ENCODE measurements at places on chromosomes 5 and 9. TPM values are rescaled to one million over a fixed set of nuclear protein-coding genes. Genes with fewer than 3 reads are reported as not detected.

WDR31 gene
- 0.60 TPM for total RNA-seq

CTNNAL1 gene
- 180 TPM for total RNA-seq

TRIP13 gene
- 92.9 TPM for total RNA-seq

SLCO6A1 gene
- total RNA-seq: not detected

LCN15 gene
- not detected for total RNA-seq

PCDHGB5 gene
- total RNA-seq: 0.10 TPM

Measured in A172 (cell line).